Effector CD4-positive, alpha-beta T cell (primary cell): ENCODE measurements at places on chromosomes 5 and 9.

- DNase-seq, result no peak
These were observed 3.3 kb downstream of the FGFR4 start for GRCh38 chr5:177089825-177090641.

DNA sequence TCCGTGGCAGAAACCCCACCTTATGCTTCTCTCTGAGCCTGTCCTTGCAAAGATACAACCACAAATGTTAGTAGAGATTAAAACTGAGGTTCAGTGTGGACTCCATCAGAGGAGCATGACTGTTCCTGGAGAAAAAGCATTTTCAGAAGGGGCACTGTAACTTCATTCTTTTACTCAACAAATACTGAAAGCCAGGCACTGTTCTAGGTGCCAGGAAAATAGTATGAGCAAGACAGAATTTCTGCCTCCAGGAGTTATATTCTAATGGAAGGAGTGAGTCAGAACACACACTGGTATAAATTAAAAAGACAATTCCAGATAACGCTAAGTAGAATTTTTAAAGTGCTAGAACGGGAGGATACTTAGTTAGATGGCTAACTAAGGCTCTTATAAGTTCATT lies 251.4 kb upstream of the GAS1 start:
- no peak for DNase-seq

- DNase-seq, result no peak
These were observed 71.8 kb downstream of the EGFLAM start for GRCh38 chr5:38330207-38330606.

DNA sequence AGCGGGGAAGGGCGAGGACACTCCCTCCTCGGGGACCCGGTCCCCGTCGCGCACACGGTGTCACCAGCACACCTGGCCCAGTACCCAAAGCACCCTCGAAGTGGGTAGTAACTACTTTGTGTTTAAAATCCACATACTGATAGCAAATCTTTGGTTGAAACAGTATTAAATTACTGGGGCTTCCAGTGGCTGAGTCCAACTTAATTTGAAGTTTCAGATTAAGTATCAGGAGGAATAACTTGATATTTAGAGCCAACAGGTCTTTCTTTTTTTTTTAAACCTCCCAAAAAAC lies 615 bp downstream of the ATG10 start:
- no peak for DNase-seq

- DNase-seq, result no peak
These were observed 29.0 kb upstream of the PITX1 start for GRCh38 chr5:135063056-135063445.

- no peak for DNase-seq
These were observed 64.8 kb upstream of the FGF10 start for GRCh38 chr5:44454002-44454401.

DNA sequence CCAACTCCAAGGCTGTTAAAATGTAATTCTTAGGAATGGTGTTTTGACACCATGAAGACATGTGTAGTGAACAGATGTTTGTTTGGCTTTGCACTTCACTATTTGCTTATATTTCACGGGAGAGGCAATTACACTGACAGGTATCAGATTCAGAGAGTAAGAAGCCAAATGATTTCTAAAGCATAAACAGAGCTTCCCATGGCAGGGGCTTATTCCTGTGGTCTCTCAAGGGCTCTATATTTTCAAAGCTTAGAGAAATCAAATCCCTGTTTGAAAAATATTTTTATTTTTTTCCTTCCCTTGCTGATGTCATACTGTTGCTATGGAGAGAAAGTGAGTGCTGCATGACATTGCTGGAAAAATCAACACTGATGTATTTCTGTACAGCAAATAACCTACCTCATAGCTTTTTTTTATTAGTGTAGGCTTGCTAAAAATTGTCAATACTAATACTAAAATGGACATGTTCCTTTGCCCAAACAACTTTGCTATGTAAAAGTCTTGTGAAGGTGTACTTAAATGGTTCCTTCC lies 161.4 kb downstream of the GIN1 start:
- no peak for DNase-seq

DNA sequence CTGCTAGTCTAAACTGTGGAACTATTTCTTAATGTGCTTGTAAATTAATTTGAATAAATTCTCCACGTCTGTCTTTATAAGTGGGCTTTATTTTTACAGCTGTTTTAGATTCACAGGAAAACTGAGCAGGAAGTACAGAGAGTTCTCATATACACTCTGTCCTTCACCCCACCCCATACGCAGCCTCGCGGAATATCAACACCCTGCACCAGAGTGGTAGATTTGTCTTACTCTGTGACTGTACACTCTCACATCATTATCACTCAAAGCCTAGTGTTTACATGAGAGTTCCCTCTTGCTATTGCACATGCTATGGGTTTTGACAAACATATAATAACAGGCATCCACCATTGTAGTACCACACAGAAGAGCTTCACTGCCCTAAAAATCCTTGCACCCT lies 179.7 kb upstream of the DAB2 start:
- DNase-seq, result no peak

GRCh38 chr9:76358628-76359280 lies 35.5 kb downstream of the RFK start:
- no peak for DNase-seq

DNA sequence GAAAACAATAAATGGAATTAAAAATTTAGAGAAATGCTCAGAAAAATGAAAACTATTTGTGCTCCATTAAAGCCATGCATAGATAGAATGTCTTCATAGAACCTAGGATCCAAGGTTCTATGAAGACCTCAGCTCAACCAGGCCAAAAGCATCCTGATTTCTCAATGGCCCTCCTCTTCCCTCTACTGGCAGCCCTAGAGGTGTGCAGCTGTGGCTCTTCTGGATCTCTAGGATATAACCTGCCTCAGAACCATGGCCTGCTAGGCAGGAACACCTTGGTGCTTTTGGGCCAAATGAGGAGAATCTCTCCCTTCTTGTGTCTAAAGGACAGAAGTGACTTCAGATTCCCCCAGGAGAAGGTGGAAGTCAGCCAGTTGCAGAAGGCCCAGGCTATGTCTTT lies 15.1 kb downstream of the IFNA1 start:
- no peak for DNase-seq

GRCh38 chr9:129609486-129610212 lies 11.3 kb downstream of the C9orf50 start:
- peak; percentile 55 for DNase-seq

DNA sequence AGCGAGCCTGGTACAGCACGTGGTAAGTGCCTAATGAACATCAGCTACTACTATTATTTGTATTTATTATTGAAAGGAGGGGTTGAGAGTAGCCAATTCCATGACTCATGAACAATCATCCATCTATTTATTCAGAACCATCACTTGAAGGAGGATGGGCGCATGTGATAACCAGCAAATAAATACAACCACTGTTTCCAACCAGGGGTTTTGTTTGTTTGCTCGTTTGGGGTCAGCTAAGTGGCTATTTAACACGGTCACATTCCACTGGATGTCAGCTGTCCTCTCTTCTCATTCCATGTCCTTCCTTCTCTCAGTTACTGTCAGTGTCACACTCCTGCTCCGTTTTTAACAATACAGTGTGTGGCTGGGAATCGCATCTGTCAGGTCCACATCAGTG lies 8.6 kb downstream of the RAPGEF1 start:
- DNase-seq, result no peak

DNA sequence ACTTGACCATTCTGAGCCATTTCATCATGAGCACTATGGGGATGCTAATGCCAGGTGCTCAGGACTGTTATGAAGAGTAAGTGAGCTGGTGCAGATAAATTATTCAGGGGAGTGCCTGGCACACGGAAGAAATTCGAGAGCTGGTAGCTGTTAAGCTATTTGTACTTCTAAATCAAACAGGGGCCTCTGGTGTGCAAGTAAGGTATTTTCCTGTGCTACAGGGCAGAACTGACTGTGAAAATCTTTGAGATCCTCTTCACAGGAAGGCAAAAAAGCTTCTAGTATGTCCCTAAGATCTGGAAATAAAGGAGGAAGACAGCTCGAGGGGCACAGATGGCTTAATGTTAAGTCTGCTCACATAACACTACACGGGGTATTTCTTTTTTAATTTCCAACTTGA lies 106.3 kb upstream of the SPOCK1 start:
- no peak for DNase-seq

DNA sequence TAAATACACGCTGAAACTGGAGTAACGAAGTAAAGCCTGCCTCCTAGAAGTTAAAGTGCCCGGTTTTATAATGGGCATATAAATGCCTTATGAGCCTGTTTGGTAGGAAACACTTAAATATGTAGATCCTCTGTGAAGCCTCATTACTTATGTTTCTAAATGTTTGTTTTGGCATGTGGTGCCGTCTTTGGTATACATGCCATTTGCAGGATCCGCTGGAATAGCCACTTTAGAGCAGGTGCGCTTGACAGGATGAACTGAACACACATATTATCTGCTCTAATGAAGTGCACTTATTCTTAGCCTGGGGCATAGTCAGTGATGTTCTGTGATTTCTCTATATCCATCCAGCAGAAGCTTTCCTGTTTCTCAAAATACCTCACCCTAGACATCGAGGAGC lies 778.1 kb upstream of the WWC1 start:
- no peak for DNase-seq

- no peak for DNase-seq
These were observed 196.4 kb downstream of the SEMA6A start for GRCh38 chr5:116378007-116378776.

GRCh38 chr5:73856997-73857396 lies 231.0 kb downstream of the ARHGEF28 start:
- no peak for DNase-seq

DNA sequence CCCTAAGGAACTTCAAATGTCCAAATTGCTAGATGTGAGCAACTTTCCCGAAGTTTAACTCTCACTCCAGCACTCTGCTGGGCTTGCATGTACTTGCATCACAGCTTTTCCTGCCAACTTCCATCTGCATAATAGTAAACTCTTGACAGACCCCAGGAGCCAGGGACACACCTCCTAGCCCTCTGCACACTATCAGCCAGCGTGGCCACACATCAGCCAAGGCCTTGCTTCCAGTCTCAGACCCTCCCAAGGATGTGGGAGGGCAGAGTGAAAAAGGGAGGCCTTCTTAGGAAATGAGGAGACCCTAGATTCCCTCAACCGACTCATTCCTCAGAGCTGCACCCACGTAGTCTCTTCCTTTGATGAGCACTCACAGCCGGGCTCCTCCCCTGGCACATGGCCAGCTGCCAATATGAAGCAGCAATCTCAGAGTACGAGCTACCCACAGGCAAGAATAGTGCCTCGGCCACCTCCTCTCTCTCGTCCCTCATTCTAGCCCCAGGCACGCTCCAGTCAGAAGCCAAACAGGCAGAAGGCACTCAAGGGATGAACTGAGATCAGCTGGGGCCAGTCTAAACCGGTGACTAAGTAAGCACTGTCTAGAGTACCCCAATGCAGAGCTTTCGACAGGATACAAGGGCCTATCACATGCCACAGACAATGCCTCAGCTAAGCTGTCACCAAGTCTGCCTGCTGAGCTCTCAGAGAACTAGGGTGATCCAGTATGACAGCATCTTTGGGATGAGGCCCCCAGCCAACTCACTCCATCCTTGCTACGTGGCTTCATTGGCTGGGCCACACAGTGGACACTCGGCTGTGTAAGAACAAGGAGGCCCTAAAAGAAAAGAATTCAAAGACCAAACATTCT lies 2.3 kb downstream of the P4HA2 start:
- DNase-seq, result no peak
